ENCODE measurements at places on chromosomes 4 and X.
A peak's percentile ranks its signal among the peaks of the same experiment; 100 is the strongest.

DNA sequence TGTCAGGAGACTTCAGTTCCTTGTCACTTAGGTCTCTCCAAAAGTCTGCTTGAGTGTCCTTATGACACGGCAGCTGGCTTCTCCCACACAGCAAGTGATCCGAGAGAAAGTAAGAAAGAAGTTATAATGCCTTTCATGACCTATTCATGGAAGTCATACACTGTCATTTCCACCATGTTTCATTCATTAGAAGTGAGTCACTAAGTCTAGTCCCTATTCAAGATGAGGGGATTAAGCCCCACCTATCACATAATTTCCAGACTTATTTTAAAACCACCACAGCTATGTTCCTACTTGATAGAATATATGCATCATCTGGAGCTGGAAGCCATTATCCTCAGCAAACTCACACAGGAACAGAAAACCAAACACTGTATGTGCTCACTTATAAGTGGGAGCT, 25.2 kb upstream of the COL25A1 start:
- DNase-seq = no peak

GRCh38 chrX:124573468-124573867, 227.1 kb downstream of the SH2D1A start:
- no peak for DNase-seq

- no peak for DNase-seq
Measured at GRCh38 chr4:114922592-114922933, 190.9 kb downstream of the NDST4 start.

DNA sequence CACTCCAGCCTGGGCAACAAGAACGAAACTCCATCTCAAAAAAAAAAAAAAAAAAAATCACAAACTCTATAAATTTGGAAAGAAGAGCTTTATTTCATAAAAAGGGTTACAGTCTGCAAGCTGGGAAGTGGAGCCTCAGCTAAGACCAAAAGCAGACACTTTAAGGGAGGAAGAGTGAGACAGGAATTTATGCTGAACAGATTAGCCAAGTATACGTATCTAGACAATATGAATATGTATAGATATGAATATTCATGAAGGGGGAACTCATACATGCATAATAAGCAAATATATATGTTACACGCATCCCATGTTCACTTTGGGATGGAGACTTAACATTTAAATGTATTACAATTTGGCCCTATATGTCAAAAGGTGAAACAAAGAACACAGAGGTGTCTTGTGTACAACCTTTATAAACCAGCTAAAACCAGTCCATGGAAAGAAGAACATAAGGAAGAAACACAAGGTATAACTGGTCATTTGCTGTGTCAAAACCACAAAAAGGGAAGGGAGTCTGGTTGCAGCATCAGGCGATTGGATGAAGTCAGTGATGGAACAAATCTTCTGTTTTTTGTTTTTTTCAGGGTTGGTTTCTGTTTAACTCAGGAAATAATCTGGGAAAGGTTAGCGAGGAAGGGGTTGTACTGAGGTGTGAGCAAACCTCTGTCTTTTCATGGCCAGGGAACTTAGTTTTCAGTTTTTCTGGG, 130.0 kb upstream of the MAOA start:
- no peak for DNase-seq

- peak; percentile 41 for DNase-seq
Measured at GRCh38 chrX:13007519-13008188, 32.7 kb downstream of the TMSB4X start.

DNA sequence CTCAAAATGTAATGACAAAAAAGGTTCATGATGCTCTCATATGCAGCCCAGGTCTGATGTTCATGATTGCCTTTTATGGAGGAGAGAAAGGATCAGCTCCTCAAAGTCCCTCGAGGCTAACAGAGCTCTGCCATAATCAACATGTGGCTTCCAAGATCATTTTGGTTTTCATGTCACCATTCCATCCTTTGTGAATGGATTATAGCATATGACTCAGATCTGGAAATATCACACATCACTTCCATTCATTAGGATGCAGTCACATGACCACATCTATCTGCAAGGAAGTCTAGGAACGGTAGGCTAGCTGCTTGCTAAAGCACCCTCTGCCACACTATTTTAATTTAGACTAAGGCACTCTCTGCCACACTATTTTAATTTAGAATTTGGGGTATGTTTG, 77.6 kb downstream of the COX18 start:
- DNase-seq = no peak

GRCh38 chr4:8649631-8650361, 57.2 kb downstream of the CPZ start:
- DNase-seq = no peak

- no peak for DNase-seq
Measured at GRCh38 chrX:129590596-129590995, 50.5 kb downstream of the OCRL start.

GRCh38 chr4:42995343-42995944, 102.9 kb downstream of the GRXCR1 start:
- DNase-seq = no peak

Measured in amniotic stem cell (primary cell).